ENCODE measurements at places on chromosomes 2 and 18. TPM values are rescaled to one million over a fixed set of nuclear protein-coding genes. Genes with fewer than 3 reads are reported as not detected.
A peak's percentile ranks its signal among the peaks of the same experiment; 100 is the strongest.

- ATAC-seq = peak; percentile 43
Observed at GRCh38 chr2:55049043-55049820, 1.0 kb downstream of the RTN4 start.

DNA sequence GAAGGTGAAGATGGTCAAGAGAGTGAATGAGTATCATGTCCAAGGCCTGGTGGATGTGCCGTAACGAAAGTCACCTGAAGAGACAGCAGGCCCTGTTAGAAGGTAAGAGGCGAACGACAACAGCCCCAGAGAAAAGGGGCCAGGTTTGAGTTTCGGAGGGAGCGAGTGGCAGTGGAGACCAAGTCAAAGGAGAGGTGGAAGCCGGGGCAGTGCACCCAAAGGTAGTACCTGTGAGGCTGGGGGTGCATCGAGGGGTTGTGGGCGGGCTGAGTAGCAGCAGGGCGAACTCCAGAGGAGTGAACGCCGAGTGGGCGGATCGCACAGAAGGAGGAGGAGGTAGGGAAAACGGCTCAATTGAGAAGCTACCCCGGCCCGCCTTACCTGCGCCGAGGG is 358 bp downstream of the USP37 start:
- peak; percentile 62 for ATAC-seq

- no peak for ATAC-seq
Observed at GRCh38 chr2:119076713-119077112, 81.8 kb downstream of the C1QL2 start.

DNA sequence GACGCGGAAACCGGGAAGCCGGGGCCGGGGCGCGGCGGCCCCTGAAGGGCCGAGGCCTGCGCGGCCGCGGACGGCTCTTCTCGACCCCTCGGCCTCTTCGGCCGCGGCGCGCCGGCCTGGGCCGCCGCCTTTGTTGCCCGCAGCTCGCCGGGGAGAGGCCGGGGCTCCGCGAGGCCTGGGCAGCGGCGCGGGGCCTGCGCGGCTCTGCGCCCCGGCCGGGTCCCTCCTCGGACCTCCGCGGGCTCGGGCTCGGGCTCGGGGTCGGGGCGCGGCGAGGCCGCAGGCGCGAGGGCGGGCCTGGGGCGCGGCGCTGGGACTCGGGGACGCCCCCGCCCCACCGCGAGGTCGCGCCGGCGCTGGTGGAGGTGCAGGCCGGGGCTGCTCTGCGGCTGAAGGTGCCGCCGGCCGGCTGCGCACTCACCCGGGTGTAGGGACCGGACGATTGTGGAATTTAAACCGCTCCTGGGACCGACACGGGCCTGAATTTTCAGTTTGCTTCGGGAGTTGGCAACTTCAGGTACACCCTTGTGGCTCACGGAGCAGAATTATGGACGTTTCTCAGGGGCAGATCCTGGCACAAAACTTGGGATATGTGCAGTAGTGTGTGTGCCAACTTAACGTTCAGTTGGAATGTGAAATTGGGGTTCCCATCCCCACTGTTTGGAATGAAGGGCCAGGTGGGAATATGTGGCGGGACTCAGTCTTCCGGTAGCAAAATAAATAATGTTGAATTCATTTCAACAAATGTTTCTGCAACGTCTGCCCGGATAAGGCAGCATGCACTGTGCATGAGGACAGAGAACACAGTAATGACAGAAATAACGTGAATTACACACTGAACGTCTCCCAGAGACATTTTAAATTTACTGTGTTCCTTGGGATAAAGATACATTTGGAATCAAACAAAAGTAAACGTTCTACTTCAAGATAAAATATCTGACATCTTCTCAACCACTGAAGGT is 787 bp downstream of the SOCS6 start:
- ATAC-seq = peak; percentile 44

DNA sequence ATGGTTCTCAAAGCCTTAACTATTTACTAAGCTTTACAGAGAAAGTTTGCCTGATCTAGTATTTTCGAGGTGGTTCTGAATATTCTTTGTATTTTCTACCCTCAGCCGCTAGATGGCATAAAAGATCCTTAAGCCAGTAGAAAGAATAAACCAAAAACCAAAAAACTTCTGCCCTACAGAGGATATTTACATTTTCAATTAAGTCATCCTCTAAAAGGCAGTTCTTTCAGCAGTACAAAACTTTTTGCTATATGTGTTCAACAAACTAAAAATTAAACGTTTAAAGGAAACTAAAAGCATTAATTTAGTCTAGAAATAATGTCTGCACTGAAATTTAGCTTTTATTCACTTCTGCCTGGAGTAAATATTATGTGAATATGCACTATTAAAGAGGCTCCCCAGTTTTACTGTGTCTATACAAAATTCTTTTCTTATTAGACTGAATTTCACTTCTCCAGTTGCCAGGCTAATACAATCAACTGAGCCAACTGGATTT is 297.5 kb downstream of the PIEZO2 start:
- ATAC-seq = no peak

DNA sequence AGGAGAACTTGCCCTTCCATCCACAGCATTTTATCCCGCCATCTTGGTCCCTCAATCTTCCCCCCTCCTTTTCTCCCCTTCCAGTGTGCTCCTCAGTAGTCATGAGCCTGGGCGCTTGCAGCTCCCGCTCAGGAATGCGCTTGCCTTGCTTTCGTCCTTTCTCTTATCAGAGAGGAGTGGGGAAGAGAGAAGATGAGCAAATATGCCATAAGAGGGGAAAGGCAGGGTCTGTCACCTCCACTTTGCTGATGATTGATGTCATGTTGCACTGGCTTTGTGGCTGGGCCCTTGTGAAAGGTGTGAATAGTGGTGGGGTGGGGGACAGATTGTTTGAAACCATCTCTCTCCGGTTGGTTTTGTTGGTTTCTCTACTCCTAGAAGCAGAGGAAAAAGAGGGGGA is 569.3 kb downstream of the TNS1 start:
- no peak for ATAC-seq

- no peak for ATAC-seq
Observed at GRCh38 chr2:197904446-197904845, 100.1 kb downstream of the PLCL1 start.

DNA sequence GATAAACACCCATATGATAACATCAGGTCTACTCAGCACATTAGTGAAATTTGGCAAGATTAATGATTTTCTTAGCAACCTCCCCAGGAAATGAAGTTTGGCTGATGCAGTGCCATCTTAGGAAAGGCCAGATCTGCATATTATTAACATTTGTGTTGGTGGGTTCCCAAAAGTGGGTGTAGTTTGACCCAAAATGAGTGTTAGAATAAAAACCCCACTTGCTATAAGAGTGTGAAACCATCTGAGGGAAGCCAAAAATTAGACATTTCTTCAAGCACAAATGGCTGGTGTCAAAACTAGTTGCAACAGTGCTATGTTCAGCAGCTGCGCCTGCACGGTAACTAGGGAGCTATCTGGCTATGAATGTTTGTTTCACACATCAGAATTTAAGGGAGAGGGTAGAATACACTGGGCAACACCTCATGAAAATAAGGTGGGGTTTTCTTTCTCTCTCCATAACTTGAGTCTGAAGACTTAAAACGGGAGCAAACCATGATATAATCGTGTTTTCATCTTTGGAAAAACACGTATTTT is 15.9 kb upstream of the CSRNP3 start:
- ATAC-seq = no peak

DNA sequence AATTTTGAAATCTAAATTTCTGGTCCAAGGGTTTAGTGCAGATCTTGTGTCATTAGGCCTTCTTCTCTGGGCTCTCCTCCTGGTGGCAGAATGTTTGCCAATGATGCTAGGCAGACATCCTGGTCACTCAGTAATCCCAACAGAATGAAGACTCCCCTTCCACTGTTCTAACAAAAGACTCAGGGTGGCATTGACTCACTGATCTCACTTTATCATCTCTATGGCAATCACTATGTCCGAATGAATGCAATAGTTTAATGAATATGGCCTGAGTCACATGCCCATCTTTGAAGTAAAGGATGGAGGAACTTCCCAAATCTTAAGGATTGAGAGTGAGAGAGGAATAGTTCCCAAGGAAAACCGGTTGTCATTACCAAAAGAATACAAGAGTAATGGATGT is 261.1 kb downstream of the KCNE4 start:
- no peak for ATAC-seq

GRCh38 chr2:19346983-19347618 is 11.3 kb downstream of the OSR1 start:
- ATAC-seq = no peak

DNA sequence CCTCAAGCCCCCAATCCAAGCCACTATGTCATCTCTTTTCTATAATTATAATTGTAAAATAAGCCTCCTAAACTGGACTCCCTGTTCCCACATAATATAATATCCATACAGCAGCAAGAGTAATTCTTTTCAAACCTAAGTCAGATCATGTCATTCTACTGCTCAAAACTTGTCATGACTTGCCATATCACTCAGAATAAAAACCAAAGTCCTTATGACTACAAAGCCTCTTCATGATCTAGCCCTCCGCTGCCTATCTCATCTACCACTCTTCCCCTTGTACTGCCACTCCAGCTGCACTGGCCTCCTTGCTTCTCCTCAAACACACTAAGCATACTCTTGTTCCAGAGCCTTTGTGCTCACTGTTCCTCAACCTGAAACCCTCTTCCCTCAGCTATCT is 69.9 kb downstream of the MEMO1 start:
- peak; percentile 18 for ATAC-seq

GRCh38 chr18:48023334-48024008 is 93.0 kb upstream of the SMAD2 start:
- peak; percentile 63 for ATAC-seq

- ATAC-seq = no peak
Observed at GRCh38 chr2:200878289-200878880, 10.5 kb downstream of the PPIL3 start.

DNA sequence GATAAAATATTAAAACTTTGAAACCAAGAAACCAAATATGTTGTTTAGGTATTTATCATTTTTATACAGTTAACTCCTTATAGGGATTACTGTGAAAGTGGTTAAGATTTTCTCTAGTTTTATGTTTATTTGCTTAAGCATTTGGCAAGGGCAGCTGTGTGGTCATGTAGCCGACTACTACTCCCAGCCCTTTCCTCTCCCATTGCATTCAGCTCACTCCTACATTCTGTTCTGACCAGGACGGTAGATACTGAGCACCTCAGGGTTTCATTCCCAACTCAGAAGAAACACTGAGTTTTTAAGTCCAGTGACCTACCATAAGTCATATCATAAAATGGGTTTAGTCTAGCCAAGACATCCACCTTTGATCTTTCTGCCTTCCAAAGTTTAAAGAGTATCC is 19.8 kb downstream of the FZD5 start:
- ATAC-seq = no peak

- ATAC-seq = no peak
Observed at GRCh38 chr18:36993068-36993467, 164.1 kb downstream of the KIAA1328 start.

DNA sequence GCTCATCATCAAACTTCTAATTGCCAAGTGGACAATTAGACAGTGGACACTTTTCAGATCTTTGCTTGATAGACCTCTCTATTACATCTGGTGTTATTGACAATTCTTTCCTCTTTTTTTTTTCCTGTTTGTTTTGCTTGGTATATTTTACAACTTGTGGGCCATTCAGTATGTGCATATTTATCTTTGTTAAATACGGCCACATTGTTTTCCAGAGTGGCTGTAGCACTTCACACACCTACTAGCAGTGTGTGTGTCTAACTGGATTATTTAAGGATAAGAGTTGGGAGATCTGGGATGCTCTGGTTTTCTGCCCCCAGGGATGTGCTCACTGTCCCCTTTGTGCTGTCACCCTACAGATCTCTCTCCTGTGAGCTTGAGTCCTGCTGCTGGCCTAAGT is 4.1 kb upstream of the SLC4A5 start:
- no peak for ATAC-seq

GRCh38 chr2:170943041-170943440 is 14.0 kb downstream of the GORASP2 start:
- ATAC-seq = no peak

GRCh38 chr2:135485441-135485840 is 45.6 kb downstream of the ZRANB3 start:
- ATAC-seq = no peak

GRCh38 chr2:147927053-147927588 is 82.3 kb downstream of the ACVR2A start:
- no peak for ATAC-seq

The ATP5F1A gene
- 466 TPM for total RNA-seq

The ABCG8 gene
- not detected for total RNA-seq

The PAIP2B gene
- total RNA-seq = 9.8 TPM

The IL18RAP gene
- 0.64 TPM for total RNA-seq

The ITGAV gene
- 28.1 TPM for total RNA-seq

The KIF5C gene
- 0.08 TPM for total RNA-seq

The ARHGAP15 gene
- 2.6 TPM for total RNA-seq

The RNU2-63P gene
- 5.2 TPM for total RNA-seq

The METTL8 gene
- 39.9 TPM for total RNA-seq

The RAX gene
- total RNA-seq = not detected

The EVX2 gene
- not detected for total RNA-seq

Data from esophagus mucosa (tissue), 1 donor.